ENCODE measurements at places on chromosomes 6 and 20. TPM values are rescaled to one million over a fixed set of nuclear protein-coding genes. Genes with fewer than 3 reads are reported as not detected.

The SLC12A5 gene
- not detected for total RNA-seq

DNA sequence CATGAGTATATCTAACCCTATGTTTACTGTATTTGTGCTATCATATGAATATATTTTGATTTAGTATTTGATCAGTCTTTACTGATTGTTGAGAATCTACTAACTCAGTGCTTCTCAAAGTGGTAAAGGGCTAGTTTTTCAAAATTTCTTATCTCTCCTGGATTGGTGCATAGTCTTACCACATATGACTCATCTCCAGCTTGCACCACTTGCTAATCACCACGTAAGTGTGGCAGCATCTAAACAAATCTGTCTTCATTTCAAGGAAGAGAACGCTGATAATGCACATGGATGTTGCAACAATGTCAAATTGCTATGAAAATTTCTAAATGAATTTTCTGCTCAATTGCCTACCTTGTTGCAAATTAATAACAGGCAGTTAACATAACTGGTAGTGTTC lies 299.5 kb downstream of the PAX1 start:
- no peak for DNase-seq

DNA sequence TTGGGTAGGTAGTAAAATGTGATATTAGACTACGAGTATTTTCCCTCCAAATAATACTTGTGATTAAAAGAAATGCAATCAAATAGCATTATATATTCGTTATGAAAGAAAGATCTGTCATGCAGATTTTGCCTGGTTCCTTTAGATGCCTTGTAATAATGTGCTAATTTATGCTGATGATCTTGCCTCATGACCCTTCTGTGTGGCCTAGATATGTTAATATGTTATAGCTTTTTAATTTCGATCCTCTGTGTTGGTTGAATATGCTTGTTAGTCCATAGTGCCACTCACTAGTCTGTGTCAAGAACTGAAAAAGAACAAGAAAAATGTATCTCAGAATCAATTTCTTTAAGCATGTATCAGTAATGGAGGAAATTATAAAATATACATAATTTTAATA lies 31.9 kb downstream of the CDKAL1 start:
- no peak for DNase-seq

The ARHGAP40 gene
- total RNA-seq: not detected

DNA sequence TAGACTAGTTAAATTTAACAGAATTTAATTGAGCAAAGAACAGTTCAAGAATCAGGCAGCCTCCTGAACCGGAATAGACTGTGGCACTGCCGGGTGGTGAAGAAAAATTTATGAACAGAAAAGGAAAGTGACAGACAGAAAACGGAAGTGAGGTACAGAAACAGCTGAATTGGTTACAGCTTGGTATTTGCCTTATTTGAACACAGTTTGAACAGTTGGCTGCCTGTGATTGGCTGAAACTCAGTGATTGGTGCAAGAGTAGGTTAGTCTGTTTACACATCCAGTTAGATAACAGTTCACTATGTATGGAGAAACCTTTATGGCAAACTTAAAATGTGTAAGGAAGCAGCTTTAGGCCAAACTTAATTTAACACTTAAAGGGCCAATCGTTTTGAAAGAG lies 116.0 kb upstream of the CITED2 start:
- no peak for DNase-seq

The MYH7B gene
- 0.57 TPM for total RNA-seq

DNA sequence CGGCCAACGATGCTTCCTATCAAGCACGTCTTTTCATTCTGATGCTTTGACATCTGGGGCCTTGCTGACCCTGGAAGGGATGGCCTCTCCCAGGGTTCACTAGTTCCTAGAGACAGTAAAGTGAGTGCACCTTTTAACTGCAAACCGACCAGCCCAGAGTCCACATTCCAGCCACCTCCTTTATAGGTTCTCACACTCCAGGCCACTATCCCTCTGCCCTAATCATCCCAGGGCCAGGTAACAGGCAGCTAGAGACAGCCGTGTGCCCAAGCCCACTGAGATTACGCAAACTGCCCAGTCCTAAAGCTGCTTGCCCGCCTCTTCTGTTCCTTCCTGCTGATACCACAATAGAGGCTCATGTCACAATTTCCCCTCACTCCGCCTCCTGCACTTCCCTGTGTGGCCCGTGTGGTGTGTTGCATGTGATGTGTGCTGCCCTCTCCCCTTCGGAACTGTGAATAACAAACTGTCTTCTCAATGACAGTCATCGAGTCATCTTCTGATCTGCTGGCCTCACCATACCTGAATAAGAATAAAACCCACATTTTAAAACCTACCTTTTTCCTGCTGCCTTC lies 123.7 kb upstream of the EXOC2 start:
- DNase-seq: no peak

The NKX2-2 gene
- 0.23 TPM for total RNA-seq

DNA sequence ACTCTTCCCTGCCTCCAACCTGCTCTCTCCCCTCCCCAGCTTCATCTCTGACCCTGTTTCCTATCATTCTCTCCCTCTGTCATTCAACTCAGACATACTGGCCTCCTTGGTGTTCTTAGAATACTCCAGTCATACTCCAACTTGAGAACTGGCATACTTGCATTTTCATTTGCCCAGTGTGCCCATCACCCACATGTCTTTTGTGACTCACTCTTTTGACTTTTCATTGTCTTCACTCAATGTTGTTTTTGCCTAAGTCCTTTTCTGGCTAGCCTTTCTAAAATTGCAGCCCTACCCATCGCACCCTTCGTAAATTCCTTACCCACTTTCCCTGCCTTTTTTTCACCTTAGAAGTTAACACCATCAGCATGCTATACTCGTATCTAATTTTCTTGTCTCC lies 77.0 kb upstream of the CD2AP start:
- no peak for DNase-seq

DNA sequence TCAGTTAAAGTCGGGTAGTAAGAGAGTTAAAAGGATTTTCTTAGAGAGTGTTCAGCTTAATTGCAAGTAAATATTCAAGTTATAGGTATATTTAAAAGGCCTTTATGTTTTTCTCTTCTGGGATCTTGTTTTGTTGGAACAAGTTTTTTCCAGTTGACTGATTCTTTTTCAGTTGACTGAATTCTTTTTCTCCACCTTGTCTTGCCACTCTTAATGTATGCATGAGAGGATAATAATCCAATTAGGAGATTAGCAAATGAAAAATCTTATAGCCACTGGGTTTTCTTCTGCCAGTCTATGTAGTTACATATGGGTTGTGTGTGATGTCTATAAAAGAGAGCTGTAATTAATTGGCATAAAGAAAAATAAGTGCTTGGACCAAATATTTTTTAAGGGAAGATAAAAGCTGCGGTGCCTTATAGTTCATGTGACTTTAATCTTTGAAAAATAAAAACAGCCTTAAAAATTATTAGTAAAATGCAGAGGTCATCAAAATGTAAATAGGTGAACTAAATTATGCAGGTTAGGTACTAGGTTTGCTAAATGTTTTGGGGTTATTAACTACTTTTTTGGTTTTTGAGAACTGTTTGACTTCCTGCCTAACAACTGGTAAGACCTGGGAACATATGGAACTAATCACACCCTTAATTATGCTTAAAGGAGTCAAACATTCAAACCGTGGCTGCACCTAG lies 367.2 kb downstream of the HTR1B start:
- no peak for DNase-seq

- no peak for DNase-seq
Measured at GRCh38 chr20:43723186-43723585, 3.6 kb downstream of the GTSF1L start.

The NINL gene
- total RNA-seq: 7.4 TPM

DNA sequence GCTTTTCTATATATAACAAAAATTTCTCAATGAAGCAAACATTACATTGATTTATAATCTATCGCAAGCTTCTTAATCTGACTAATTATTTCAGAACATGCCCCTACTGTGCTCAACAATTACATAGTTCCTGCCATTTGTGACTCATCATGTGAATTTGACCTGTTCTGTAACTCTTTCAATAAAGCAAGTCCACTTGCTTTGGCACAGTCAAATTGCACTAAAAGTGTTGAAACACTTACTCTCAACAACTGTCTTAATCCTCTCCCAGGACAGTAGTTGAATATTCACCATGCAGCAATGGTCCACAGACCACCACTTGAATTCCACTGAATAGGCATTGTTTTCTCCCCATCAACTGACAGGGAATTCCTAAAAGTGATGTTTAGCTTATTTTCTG lies 67.7 kb upstream of the SPTLC3 start:
- no peak for DNase-seq

Data from posterior vena cava (tissue), 2 donors.